ENCODE measurements at places on chromosomes 7 and 10.

DNA sequence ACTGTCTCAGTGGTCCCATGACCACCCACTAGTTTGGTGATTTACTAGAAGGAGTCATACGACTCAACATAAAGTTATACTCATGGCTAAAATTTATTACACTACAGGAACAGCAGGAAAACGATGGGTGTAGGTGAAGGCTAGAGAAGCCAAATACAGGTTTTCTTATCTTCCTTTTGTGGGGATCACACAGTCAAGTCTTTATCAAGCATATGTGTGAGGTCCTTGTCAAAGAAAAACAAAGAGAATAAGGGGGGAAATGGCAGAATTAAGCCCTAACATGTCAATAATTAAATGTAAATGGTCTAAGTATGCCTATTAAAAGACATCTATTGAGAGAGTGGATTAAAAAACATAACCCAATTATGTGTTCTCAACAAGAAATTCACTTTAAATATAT, 47.8 kb upstream of the UBN2 start:
- DNase-seq = no peak

- no peak for DNase-seq
These were observed 20.2 kb upstream of the ADD3 start for GRCh38 chr10:109987452-109988211.

DNA sequence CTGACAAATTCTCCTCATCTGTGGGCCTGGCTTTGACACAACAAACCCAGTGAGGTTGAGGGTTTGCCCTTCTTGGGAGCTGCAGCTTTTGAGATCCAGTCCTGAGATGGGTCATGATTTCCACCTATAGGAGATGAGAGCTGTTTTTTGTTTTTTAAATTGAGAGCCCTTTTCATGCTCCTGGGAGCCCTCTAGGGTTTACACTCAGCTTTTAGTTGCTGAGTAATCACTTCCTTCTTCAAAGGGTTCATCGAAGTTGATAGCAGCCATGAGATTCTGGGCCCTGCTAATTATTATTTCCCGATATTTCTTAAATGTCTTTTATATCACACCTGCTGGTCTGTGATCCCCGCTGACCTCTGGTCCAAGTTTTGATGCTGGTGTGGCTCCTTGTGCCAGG, 47.3 kb upstream of the VIPR2 start:
- DNase-seq = no peak

GRCh38 chr7:142158736-142159496, 47.4 kb downstream of the MGAM2 start:
- no peak for DNase-seq

DNA sequence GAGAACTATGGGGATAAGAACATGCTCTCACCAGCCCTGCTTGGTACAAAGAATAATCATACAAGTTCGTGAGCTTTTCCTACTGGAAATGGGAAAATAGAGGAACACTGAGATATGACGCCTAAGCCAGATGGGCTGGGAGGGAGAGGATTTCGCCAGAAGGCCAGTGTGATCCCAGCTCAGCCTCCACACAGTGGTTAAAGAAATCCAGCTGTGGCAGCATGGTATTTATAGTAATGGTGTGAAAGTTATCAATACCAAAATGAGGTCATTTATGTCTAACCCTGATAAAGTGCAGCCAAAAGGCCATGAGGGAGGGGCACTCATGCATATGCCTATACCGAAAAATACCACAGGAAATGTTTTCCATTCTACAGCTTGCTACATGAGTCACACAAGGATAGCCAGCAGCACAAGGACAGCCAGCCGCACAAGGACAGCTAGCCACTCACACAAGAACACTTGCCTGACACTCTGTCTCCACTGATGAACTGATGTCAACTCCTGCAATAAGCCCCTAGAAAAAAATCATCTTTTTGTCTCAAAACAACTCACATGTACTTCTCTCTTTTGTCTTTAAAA, 49.4 kb downstream of the FRMPD2 start:
- no peak for DNase-seq

- no peak for DNase-seq
These were observed 390.3 kb downstream of the GRID1 start for GRCh38 chr10:85976267-85976793.

GRCh38 chr10:77244746-77245145, 392.9 kb downstream of the KCNMA1 start:
- no peak for DNase-seq

DNA sequence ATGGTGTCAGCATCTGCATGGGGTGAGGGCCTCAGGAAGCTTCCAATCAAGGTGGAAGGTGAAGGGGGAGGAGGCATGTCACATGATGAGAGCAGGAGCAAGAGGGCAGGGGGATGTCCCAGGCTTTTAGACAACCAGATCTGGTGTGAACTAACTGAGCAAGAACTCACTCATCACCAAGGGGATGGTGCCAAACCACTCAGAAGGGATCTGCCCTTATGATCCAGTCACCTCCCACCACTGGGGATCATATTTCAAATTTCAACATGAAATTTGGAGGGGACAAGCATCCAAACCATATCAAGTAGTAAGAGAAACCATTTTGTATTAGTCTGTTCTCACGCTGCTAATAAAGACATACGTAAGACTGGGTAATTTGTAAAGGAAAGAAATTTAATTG, 33.6 kb downstream of the THNSL1 start:
- DNase-seq = no peak

DNA sequence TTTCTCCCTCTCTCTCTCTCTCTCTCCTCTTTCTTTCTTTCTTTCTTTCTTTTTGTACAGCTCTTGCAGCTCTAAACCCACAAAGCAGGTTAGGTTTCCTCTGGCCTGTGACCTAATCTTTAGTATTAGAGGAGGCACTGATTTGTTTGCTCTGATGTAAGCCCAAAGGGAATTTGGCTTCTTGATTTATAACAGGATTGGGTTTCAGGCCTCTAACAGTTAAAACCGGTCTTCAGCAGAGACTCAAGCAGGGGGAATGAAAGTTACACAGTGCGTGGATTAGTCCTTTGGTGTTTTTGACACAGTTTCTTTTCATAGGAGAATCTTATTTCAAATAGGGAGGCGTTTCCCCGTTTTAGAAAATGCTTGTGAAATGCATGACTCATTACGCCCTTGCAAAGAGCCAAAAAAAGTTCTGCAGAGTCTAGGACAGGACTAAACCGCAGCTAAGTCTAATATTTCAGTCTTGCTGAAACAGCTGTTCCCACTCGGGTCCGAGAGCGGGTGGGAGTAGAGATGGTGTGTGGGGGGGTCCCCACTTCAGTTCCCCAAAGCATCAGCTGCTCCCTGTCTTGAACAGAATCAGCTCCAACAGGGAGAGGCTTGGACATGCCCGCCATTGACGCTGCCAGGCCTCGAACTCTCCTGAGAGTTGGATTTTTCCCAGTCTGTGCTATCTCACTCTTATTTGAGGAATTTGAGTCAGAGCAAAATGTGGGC, 296.5 kb upstream of the PITRM1 start:
- peak; percentile 16 for DNase-seq
